ENCODE measurements at places on chromosomes 3 and 15. TPM values are rescaled to one million over a fixed set of nuclear protein-coding genes. Genes with fewer than 3 reads are reported as not detected.

GHSR gene
- not detected for total RNA-seq

NIPA2 gene
- total RNA-seq = 70.5 TPM

FRMD4B gene
- 29.1 TPM for total RNA-seq

- DNase-seq = no peak
These were observed 59.3 kb upstream of the RAD18 start for GRCh38 chr3:9022305-9023225.

DNA sequence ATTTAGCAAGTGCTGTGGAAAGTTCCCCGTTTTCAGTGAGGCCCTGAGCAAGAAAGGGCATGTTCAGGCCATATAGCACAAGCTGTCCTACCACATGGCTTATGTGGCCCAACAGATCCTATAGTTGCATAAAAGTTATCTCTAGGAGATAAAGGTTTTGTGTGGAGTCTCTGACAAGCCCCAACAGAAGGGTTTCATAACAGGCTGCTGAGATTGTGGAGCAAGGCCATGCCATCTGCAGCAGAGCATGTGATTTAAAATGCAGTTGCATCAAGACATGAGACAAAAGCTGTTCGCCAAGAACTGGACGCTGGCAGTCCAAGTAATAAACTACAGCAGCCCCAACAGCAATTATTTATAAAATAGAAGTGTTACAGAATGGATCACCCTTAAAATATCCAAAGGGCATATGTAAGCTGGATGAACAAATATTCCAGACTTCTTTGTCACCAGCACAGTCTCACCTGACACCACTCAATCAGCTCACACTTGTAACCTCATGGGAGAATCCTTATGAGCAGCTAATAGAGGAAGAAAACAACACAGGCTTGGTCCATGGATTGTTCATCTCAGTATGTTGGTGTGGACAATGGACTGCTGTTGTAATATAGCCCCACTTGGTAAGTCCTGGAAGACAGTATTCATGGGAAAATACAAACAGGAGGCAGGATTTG lies 14.4 kb upstream of the CLDN1 start:
- no peak for DNase-seq

DNA sequence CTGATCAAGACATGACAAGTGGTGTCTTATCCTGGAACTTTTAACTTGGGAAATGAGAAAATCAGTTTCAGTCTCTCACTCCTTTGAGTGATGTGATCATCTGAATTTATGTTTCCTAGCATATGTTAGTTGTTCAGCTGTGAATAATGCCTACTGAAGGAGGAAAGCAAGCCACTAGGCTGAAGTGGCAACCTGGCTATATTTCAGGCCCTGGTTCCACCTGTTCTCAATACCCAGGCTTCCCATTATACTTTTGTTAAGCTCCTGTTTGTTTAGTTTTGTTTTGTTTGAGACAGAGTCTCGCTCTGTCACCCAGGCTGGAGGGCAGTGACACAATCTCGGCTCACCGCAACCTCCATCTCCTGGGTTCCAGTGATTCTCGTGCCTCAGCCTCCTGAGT lies 243.8 kb downstream of the ALCAM start:
- DNase-seq = no peak

DNA sequence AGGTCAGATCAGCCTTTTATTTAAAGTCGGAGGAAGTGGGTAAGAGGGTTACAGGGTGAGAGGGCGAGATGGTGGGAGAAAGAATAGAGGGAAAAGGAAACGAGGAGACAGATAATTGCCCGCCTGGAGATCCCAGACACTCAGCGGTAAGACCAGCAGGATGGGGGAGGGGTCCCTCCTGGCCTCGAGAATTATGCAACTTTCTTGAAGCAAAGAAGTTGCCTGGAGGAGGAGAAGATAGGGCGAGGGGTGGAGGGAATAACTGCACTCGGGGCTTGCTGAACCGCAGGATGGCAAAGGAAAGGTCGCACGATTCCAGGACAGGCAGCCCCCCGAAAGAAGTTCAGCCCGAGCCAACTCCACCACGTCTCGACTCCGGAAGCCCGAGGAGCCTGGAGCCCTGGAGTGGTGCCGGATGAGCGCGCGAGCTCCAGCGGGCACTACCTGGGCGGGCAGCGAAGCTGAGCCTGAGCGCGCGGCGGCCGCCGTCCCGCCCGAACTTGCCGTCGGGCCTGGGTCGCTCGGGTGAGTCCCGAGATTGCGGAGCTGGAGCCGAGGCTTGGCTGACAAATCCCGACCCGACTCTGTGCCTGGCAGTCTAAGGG lies 402 bp downstream of the WWTR1 start:
- no peak for DNase-seq

GRCh38 chr3:125401402-125401801 lies 26.3 kb upstream of the ZNF148 start:
- no peak for DNase-seq

GRCh38 chr3:16357186-16358121 lies 92.4 kb downstream of the OXNAD1 start:
- DNase-seq = no peak

GRCh38 chr3:182726258-182727142 lies 66.8 kb upstream of the ATP11B start:
- no peak for DNase-seq

- DNase-seq = no peak
These were observed 2.6 kb downstream of the RBMS3 start for GRCh38 chr3:29283231-29284119.

Data from activated CD4-positive, alpha-beta memory T cell treated with anti-CD3 and anti-CD28 coated beads for 36 hours (primary cell).